ENCODE measurements at places on chromosomes 16 and 17.
A peak's percentile ranks its signal among the peaks of the same experiment; 100 is the strongest.

DNA sequence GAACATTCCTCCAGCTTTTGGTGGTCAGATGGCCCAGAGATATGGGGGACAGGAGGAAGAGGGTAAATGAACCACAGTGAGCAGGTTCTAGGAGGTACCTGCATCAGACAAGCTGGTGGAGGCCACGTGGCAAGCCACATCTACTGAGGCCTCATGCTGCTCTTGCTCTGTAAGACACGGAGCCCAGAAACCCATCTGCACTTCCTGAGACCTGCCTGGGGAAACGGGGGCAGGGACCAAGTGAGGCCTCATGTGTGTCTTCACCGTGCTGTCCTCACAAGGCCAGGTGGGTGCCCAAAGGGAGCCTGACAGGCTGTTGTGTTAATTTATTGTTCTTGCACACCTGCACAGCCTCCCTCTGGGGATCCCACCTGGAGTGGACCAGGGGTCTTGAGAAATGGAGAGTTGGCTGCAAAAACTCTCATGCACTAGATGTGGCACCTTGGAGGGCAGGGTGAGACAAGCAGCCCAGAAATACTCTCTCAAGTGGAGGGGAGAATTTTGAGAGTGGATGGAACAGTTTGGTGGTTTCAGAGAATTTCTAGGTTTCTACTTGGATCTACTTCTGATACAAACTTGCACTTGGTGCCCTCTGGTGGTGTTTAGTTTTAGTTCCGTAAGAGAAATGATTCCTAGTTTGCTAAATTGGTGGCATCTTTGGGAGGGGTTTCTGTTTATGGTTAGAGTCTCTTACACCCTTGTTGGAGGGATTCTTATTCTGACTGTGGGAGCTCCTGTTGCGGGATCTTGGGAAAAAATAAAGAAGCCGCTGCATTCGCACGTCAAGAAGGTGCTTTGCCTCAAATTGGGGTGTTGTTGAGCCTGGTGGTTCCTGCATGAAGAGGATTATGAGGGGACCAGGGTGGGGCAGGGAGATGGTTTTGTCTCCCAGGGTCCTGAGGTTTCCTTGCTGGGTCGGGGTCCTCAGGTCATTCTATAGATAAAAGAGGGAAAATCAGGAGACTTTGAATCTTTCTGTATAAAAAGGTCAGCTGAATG is 47.5 kb downstream of the SLC6A2 start:
- no peak for DNase-seq

DNA sequence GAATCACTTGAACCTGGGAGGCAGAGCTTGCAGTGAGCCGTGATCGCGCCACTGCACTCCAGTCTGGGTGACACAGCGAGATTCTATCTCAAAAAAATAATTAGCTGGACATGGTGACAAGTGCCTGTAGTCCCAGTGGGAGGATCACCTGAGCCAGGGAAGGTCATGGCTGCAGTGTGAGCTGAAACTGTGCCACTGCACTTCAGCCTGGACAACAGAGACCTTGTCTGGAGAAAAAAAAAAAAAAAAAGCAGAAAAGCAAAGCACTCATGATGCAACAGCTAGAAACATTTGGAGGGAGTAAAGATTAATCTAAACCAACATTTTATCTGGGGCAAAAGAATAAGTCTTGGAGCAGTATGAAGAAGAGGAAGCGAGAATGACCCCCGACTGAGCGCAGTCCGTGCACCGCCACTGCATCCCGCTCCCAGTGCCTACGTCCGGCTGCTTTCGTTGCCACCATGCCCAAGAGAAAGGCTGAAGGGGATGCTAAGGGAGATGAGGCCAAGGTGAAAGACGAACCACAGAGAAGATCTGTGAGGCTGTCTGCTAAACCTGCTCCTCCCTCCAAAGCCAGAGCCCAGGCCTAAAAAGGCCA is 8.2 kb downstream of the PRPSAP1 start:
- peak; percentile 46 for DNase-seq

DNA sequence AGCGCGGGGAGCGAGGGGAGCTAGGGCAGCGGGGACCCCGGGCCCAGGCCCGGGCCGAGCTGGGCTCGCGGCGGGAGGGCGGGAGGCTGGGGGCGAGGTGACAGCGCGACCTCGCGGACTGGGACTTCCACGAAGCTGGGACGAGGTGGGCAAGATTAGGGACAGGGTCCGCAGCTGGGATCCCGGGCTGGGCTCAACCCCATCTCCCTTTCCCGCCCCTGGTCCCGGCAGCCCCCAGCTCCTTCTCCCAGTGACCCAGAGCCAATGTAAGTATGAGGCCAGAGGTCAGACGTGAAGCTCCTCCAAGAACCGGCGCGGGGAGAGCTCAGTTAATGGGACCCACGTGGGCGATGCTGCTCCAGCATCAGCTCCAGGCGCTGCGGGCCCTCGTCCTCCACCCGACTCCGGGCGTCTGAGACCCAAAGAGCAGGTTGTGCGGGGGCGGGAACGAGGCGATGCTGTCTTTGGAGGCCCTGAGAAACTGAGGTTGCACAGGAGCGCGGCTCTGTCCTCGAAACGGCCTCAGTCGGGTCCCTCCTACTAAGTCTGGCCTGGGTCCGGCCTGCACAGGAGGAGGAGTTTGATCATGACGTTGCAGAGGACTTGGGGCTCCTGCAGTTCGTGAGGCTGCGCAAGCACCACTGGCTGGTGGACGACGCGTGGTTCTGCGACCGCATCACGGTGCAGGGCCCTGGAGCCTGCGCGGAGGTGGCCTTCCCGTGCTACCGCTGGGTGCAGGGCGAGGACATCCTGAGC is 585 bp downstream of the ALOX12 start:
- DNase-seq, result no peak

DNA sequence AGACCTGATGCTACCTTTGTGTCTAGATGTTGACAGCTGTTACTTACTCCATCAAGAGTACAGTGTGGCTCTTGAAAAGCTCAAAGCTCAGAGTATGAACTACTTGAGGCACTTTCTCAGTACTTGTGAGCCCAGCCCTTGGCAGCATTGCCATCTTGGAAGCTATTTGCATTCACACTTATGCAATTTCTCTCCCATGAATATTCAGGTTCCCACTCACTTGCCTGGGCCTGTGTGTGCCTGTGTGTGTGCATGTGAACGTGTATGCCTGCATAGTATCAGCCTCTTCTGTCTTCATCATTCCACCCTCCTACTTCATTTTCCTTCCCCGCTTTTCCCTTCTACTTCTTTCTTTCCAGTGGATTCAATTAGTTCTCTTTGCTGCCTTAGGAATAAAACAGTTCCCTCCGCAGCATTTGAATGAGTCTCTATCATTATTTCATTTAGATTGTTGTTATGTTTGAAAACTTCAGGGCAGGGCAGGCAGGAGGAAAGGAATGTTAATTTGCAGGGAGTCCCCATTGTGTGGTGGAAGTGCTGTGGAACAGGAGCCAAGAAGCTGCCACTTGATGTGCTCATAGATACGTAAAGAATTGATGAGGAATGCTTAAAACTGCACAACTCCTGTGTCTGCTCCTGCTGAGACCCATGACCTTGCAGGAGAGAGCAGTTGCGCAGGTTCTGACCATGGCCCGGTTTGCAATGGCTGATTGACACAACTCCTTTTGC is 58.9 kb downstream of the HS3ST4 start:
- no peak for DNase-seq

DNA sequence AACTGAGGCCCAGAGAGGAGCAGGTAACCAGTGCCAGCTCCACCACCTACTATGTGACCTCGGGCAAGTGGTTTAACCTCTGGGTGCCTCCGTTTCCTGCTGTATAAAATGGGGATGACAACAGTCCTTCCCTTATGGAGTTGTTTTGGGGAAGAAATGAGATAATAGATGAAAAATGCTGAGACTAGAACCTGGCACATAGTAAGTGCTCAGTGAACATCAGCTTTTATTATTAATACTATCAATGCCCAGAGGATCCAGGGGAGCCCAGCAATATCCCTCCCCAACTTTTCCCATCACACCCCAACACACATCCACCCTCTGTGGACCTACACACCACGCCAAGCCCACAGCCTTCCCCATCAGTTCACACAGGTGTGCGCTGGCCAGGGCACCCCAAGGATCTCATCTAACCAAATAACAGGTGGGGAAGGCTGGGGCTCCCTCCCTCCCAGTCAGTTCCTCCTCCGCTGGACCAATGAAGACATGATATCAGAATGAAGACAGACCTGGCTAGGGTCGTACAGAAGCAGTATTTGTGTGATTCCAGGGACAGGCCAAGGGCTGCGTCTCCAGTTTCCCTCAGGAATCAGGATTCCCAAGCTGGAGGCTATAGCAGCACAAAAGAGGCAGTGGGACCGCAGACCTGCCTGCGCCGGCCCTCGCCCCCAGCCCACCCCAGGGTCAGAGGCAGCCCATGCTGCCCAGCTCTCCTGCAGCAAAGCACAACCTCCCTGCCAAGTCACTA is 1.8 kb downstream of the ATP2A3 start:
- DNase-seq, result no peak

DNA sequence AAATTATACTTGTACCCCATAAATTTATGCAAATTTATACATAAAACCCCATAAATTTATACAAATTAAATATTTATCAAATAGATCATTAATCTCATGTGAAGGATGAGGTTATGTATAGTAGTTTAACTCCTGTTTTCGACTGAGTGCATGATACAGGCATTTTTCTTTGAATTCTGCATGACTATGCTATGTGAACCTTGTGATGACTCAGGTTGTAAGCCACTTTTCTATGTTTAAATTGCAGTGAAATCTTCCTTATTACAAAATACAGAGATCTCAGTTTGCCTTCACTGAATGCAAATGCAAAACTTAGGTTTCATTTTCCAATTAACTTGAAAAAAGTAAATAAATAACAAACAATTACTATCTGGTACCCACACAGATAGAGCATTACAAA is 843.7 kb downstream of the CDH11 start:
- no peak for DNase-seq

GRCh38 chr17:36641877-36642845 is 40.8 kb downstream of the MRM1 start:
- no peak for DNase-seq

GRCh38 chr16:8861563-8862308 is 7.1 kb downstream of the CARHSP1 start:
- DNase-seq, result no peak

DNA sequence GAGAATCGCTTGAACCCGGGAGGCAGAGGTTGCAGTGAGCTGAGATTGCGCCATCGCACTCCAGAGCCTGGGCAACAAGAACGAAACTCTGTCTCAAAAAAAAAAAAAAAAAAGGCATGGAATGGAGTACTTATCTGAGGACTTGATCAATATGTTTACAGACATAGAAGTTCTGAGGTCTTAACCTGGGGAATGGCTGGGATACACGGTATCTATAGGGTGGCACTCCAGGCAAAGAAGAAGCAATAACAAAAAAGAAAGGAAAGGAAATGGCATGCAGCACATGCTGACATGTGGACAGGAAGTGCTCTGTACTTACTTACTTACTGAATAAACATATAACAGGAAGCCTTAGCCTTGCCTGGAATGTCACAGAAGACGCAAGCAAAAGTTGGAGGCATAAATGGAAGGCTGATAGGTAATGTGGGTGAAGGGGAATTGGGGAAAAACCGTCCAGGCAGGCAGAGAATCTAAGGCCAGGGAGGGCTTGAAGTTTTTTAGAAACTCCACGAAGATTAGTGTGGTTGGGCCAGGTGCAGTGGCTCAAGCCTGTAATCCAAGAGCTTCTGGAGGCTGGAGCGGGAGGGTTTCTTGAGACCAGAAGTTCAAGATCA is 10.1 kb upstream of the SPOP start:
- DNase-seq, result no peak

- no peak for DNase-seq
These were observed 13.7 kb downstream of the CAMKK1 start for GRCh38 chr17:3879186-3879585.

GRCh38 chr17:60857556-60858080 is 180.0 kb downstream of the BCAS3 start:
- no peak for DNase-seq

DNA sequence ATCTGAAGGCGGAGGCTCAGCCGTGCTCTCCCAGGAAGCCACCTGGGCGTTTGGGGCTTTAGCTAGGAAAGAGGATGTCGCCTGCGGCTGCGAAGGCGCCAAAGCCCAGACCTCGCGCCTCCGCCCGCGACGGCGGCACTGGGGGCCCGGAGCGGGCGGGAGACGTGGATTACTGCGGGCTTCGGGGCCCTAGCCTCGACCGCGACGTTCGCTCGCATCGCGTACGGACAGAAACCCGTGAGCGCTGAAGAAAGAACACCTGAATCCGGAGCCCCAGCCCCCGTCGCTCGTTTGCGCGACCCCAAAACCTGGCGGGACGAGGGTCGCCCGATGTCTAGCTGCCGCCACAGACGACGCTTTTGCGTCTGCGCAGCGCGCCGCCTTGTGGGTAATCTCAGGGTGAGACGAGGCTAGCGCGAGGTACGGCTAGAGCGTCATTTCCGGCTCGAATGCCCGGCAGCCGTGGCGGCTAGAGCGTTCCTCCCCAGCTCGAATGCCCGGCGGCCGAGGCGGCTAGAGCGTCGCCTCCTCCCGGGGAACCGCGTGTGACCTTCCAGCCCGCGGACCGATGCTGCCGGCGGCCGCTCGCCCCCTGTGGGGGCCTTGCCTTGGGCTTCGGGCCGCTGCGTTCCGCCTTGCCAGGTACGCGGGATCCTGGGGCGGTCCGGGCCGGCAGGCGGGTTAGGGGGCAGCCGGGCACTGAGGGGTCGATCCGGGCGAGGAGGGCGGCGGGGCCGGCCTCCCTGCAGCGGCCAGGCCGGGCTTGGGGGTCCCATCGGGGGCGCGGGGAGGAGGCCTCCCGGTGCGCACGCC is at the start of gene MRPL12:
TSS of gene MRPL12 (plus strand) at position 434 of the 813 bp plus-strand sequence. CDS start at position 569, 135 bp downstream.
- peak; percentile 94 for DNase-seq

GRCh38 chr17:9465210-9465921 is 110.3 kb downstream of the STX8 start:
- DNase-seq, result no peak

DNA sequence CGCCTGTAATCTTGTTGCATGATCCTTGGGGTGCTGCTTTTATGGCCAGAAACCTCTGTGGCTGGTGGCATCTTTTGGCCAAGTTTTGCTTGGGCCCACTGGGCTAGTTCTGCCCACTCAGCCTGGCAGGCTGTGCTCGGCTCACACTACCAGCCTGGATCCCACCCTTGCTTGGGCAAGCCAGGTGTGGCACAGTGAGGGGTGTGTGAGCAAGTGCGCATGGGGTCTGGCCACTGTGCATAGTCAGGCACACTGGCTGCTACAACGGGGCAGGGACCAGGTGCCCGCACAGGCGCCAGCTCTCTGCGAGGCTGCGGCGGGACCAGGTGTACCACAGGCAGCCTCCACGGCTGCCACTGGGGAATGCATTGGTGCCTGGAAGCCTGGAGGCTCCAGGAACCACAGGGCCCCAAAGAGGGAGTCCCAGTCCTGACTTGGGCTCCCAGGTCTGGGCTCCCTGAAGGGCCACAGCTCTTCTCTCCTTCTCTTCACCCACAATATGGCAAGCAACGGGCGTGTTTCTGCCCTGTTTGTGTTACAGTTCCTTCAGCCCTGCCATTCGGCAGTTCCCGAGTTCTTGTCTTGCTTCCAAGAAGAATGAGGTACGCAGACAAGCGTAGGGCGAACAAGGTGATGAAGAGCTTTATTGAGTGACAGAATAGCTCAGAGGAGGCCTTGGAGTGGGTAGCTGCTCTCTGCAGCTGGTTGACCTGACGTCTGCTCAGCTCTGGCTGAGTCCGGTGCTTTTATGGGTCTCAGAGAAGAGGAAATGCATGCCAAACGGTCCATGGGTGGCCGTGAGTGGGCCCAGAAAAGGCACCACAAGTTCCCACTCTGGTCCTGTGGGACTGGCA is 26.7 kb upstream of the PRM1 start:
- no peak for DNase-seq

Measured in RWPE2 (cell line).